ENCODE measurements at places on chromosomes 11 and 22.

DNA sequence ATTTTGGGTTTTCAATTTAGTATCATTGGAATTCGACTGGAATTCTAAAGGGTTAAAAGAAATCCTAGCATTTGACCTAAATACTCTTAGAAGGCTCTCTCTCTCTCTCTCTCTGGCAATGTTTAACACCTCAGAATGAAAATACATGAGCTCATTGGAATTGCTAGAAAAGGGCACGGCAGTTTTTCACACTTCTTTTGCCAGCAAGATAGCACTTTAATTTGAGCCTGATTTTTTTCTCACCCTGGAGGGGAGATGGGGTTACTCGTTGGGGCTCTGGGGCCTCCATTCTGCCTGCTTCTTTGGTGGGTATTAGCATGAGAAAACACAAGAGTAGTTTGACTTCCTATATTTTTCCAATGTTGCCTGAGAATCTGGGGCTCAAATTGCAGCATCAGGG, 22.8 kb upstream of the CLMP start:
- no peak for DNase-seq

GRCh38 chr11:108511851-108512474, 13.8 kb upstream of the POGLUT3 start:
- no peak for DNase-seq

DNA sequence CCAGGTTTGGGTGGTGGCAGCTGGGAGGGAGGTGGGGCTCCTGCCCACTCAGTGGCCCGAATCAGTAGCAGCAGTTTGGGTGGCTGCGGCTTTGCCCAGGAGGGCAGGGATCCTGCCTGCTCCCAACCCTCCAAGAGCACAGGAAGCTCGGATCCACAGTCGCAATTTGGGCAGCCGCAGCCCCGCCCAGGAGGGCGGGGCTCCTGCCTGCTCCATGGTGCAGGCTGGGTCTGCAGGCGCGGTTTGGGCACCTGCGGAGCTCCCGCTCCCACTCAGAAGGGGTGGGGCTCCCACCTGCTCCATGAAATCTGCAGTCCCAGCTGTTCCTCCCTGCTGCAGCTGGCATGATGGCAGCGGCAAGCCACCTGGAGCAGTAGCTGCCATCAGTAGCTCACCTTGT, 38.1 kb upstream of the CALCB start:
- no peak for DNase-seq

DNA sequence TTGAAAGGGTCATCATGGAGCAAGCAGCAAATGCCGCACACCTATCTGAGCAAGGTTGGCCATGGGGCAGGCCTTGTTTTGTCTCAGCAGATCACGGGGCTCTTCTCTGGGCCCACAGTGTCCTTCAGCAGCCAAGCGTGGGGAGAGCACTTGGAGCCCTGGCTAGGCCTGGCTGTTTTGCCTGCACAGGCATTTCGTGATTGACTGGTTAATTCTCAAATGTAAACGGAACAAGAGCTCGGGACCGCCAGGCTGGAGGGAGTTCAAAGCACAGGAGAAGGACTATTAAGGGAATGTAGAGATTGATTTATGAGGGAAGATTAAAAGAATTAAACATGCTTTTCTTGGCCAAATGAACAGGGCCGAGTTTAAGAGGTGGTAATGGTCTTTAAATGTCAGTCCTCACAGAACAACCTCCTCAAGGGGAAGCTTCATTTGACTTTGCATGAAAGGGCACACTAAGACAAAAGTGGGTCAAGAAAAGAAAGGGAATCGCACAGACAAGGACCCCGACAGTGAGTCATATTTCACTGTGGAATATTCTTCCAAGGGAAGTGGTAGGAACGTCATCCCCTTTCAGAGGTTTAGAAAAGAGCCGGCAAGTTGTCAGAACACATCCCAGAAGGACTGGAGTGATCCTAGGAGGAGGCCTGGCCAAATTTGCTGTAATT, 20.7 kb downstream of the SPON1 start:
- no peak for DNase-seq

- no peak for DNase-seq
Measured at GRCh38 chr11:299081-299891, at the start of gene IFITM5. TSS of gene IFITM5 (minus strand) at chr11:299526. CDS start at chr11:299490, 36 bp downstream.

- no peak for DNase-seq
Measured at GRCh38 chr22:50083462-50084079, 1.7 kb downstream of the MLC1 start.

- DNase-seq, result no peak
Measured at GRCh38 chr11:96783311-96783710, 393.5 kb downstream of the JRKL start.

GRCh38 chr11:94926271-94926625, 47.1 kb downstream of the CWC15 start:
- DNase-seq, result no peak

DNA sequence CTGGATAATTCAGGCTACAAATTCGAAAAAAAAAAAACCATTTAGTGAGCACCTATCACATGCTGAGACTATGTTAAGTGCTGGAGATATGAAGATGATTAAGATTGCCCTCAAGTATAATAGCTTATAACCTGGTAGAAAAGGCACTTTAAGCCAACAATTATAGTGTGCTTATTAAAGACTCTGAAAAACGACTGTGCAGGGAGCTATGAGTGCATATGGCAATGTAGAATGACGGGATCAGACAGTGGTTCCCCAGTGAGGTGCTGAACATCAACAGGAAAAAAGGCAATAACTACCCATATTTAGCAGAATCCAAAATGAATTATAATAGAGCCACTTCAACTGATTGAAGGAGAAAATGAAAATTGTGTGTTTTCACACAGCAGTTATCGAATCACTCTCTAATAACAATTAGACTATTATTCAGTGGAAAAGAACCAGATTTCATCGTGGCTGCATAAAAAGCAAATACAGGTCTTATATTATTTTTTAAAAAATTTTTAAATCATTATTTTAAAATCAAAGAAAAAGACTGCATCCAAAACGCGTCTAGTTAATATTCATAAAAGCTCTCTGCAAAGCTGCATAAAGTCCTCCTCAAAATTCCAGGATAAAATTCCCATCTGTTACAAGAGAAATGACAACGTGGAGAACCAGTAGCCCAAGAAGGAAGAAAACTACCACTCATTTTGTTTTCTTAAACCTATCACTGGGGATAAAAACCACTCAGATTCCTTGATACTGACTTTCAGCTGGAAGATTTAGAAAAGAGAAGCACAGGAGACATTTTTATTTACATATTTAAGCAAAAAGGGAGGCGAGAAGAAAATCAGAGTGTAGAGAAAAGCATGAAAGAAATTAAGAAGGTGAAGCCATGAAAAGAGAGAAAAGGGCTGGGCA, 1.1 kb downstream of the MTMR2 start:
- no peak for DNase-seq

DNA sequence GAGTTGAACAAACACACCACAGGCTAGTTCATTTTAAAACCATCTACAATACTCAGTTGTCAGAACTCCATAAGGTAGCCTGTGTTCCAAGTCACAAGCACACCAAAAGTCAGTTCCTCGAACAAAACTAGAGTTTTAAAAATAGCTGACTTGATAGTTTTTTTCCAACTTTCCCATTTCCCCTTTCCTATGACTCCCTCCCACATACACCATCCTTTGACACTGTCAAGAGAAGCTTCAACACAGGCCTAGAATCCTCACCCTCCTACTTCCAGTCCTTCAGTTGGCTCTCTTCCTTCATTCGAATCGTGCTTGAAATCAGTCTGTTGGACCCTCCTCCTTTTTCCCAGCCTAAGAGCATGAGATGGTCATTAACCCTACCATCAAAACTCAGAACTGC, 105.7 kb upstream of the AKIP1 start:
- DNase-seq, result no peak

- DNase-seq, result no peak
Measured at GRCh38 chr22:42872821-42873220, 15.7 kb upstream of the ARFGAP3 start.

DNA sequence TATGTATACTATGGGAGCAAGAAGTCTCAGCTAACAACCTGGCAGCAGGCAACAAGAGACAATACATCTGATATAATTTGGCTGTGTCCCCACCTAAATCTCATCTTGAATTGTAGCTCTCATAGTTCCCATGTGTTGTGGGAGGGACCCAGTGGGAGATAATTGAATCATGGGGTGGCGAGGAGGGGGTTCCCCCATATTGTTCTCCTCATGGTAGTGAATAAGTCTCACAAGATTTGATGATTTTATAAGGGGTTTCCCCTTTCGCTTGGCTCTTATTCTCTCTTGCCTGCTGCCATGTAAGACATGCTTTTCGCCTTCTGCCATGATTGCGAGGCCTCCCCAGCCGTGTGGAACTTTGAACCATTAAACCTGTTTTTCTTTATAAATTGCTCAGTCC, 6.2 kb downstream of the DNAJC24 start:
- no peak for DNase-seq

DNA sequence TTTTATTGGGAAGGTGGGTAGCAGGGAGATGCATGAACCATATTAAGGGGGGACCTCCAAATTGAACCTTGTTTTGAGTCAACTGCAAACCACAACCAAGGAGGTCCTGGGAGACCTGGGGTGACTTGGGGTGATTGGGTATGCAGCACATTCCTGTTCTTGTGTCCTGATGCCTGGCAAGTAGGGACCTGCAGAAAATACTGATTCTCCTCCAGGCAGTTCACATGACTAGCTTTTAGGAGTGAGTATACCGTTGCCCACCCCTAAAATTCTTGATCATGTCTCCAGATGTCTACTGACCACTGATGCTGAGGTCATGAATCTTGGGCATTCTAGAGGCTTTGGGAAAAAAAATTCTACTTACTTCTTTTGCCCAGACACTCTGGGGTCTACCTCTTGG, 6.3 kb downstream of the EHF start:
- no peak for DNase-seq

DNA sequence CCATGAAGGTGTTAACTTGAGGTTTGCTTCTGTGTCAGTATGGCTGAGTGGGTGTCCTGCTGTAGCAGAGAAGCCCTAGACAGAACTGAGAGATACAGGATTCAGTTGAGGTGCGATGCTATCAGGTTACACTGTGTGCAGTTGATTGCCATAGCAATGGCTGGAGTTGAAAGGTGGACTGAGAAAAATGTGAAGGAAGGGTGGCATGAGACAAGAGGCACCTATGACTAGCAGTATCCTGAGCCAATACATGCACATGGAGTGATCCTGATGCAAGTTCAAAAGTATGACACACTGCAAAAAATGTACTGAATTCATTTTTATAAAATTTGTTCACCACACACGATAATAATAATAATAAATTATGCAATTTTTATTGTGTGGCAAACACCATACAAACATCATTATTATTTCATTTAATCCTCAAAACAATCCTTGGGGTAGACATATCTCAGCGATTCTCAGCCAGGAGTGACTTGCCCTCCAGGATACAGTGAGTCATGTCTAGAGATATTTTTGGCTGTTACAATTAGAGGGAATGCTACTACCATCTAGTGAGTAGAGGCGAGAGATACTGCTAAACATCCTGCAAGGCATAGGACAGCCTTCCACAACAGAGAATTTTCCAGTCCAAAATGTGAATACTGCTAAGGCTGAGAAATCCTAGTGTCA, 3.9 kb upstream of the PIWIL4 start:
- no peak for DNase-seq

- no peak for DNase-seq
Measured at GRCh38 chr11:129530154-129530895, 154.7 kb downstream of the BARX2 start.
